ENCODE measurements at places on chromosomes 7 and 10.

- no peaks in the 10 kb centered on the region for H3K27me3 ChIP-seq
- no peak overlapping the region for H3K27ac ChIP-seq
- no peaks in the 10 kb centered on the region for H3K4me1 ChIP-seq
These were observed 66.0 kb upstream of the VIPR2 start for GRCh38 chr7:159210581-159211235.

DNA sequence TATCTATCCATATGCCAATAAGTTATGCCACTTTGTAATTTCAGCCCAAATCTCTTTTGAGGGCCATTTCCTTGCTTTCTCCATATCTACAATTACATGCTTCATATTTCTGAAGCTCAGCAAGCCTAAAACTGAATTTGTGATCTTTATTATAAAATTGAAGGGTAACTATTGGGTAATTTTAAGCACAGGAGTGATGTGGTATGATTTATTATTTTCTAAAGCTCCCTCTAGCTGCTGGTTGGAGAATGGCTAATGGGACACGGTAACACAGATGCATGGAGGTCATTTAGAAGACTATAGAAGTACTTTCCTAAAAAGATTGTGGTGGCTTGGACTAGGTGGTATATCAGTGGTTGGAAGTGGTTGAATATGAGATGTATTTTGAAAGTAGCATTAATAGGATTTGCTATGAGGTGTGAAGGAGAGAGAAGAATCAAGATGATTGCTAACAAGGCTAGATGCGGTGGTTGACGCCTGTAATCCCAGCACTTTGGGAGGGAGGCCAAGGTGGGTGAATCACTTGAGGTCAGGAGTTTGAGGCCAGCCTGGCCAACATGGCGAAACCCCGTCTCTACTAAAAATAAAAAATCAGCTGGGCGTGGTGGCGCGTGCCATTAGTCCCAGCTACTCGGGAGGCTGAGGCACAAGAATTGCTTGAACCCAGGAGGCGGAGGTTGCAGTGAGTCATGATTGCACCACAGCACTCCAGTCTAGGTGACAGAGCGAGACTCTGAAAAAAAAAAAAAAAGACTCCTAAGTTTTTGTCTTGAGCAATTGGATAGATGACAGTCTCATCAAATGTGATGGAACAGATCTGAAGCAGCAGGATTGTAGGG, 13.9 kb downstream of the KLHDC10 start:
- H3K27me3 ChIP-seq: no peaks in the 10 kb centered on the region
- H3K36me3 ChIP-seq: no peaks in the 10 kb centered on the region
- H3K27ac ChIP-seq: no peak overlapping the region
- DNase-seq: no peak
- no peak overlapping the region for H3K4me3 ChIP-seq

DNA sequence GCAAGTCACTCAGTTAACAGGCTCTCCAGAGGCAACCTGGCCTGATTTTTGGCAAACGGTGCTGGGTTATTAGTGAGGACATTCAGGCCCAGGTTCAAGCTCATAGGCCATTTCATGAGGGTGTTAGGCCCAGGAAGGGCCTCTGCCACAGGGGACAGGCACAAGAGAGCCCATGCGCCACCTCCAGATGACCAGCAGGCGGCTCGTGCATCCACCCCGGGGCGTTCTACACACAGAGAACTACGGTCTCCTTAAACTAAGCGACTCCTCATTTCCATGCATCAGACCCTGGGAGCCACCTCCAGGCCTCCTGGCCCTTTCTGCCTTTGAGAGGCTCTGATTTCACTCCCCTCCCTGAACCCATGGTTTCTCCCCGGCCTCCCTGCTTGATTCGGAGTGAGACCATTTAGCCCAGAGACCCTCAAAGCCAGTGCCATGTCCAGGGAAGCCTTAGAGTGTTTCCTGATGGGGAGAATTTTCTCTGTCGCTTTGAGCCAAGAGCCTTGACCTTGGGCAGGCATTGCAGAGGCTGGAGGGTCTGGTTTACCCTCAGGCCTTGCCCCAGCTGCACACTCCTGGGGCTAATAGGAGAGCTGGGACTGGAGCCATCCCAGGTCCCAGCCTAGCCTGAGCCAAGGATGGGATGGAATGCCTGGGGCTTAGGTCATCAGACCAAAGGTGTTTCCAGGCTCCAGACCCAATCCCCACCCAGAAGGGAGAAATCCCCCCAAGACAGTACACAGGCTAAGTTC, 188.0 kb downstream of the GRID1 start:
- no peaks in the 10 kb centered on the region for H3K36me3 ChIP-seq
- H3K27me3 ChIP-seq: no peaks in the 10 kb centered on the region
- no peaks in the 10 kb centered on the region for H3K4me1 ChIP-seq
- H3K27ac ChIP-seq: no peak overlapping the region
- H3K4me3 ChIP-seq: no peak overlapping the region

- H3K4me3 ChIP-seq: no peak overlapping the region
- DNase-seq: no peak
- no peaks in the 10 kb centered on the region for H3K4me1 ChIP-seq
- no peaks in the 10 kb centered on the region for H3K36me3 ChIP-seq
These were observed 48.1 kb downstream of the MYO3A start for GRCh38 chr10:25982107-25982506.

GRCh38 chr10:131242007-131242406, 69.5 kb downstream of the TCERG1L start:
- no peaks in the 10 kb centered on the region for H3K36me3 ChIP-seq
- H3K4me3 ChIP-seq: no peak overlapping the region
- no peaks in the 10 kb centered on the region for H3K27me3 ChIP-seq
- peak; percentile 27 for DNase-seq
- H3K4me1 ChIP-seq: no peaks in the 10 kb centered on the region

GRCh38 chr10:122465401-122466040, 4.2 kb downstream of the HTRA1 start:
- H3K4me3 ChIP-seq: no peak overlapping the region
- DNase-seq: no peak
- H3K4me1 ChIP-seq: peaks cover 11% of the 10 kb centered on the region
- no peak overlapping the region for H3K27ac ChIP-seq
- peaks cover 2% of the 10 kb centered on the region for H3K27me3 ChIP-seq

DNA sequence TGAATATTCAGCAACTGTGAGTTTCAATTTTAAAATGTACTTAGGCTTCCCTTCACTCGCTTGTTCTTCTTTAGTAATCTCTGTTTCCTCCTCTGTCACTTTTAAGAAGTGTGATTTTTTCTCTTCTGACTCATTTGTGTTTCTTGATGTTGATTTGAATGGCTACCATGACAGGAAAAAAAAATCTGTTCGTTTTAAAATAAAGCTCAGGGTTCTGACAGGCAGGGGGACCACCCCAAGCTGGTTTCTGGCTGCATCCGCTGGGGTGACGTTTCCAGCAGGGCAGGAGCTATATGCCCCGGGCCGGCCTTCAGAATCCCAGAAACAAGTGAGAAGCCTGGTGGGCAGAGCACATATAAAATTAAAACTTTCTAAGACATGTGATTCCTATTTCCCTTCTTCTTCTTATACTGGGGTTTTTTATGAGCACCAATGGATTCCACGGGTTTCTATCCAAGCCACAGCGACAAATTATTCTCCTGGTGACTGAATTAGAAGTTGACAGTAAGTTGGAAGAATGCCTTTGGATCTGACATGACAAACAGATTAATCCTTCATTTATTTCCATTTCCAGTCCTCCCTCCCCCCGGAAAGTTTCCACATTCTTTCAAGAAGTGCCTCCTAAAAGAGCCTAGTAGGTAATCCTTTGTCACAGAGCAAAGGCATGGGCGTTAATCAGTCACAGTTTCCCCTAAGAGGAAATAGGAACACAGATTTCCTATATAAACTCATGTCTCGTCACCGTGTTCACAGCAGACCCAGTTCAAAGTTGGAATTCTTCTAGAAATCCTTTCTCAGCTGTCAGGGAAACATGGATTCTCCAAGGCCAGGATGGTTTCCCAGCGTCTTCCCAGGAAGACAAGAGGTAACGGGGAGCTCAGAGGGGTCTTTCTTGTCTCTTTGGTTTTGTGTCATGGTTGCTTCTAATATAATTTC, 79.9 kb downstream of the PTPRE start:
- H3K36me3 ChIP-seq: no peaks in the 10 kb centered on the region
- no peaks in the 10 kb centered on the region for H3K27me3 ChIP-seq
- H3K4me1 ChIP-seq: no peaks in the 10 kb centered on the region
- DNase-seq: no peak
- no peak overlapping the region for H3K4me3 ChIP-seq

- H3K36me3 ChIP-seq: no peaks in the 10 kb centered on the region
- no peak for DNase-seq
- no peak overlapping the region for H3K4me3 ChIP-seq
These were observed 174.3 kb downstream of the NRP1 start for GRCh38 chr10:33160151-33160550.

DNA sequence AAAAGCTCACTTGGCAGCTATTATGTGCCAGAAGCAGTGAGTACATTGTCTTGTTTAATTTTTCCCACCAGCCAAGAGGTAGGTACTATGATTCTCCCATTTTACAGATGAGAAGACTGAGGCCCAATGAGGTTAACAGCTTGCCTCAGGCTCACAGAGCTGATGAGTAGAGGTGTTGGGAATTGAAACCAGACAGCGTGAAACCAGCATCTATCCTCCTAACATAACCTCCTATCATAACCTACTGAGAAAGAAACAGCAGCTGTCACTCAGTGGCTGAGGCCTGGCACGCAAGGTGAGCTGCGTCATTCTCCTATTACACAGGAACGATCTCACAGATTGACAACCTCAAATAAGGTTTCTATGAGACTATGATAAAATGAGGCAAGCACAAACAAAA, 6.2 kb downstream of the PYROXD2 start:
- no peaks in the 10 kb centered on the region for H3K27me3 ChIP-seq
- H3K27ac ChIP-seq: no peak overlapping the region
- no peaks in the 10 kb centered on the region for H3K36me3 ChIP-seq
- no peaks in the 10 kb centered on the region for H3K4me1 ChIP-seq

- no peaks in the 10 kb centered on the region for H3K4me1 ChIP-seq
- H3K27me3 ChIP-seq: no peaks in the 10 kb centered on the region
- H3K36me3 ChIP-seq: no peaks in the 10 kb centered on the region
These were observed 47.6 kb upstream of the RAPGEF5 start for GRCh38 chr7:22404421-22405023.

DNA sequence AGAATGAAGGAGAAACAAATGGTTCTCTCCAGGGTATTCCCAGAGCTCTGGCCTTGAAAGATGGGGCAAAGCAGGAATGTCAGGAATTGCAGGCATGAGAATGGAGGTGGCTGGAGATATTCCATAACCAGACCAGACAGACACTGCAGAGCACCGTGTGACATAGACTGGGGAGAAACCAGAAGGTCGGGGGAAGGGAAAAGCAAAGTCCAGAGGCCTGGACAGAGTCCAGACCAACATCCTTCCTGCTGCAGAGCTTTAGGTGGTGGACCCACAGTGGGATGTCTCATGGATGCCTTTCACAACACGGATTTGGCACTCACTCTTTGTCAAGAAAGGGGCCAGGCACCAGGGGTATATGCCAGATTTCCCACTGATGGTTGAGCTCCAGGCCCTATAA, 177.2 kb upstream of the INHBA start:
- DNase-seq: no peak
- no peak overlapping the region for H3K27ac ChIP-seq
- no peaks in the 10 kb centered on the region for H3K27me3 ChIP-seq
- no peaks in the 10 kb centered on the region for H3K36me3 ChIP-seq

DNA sequence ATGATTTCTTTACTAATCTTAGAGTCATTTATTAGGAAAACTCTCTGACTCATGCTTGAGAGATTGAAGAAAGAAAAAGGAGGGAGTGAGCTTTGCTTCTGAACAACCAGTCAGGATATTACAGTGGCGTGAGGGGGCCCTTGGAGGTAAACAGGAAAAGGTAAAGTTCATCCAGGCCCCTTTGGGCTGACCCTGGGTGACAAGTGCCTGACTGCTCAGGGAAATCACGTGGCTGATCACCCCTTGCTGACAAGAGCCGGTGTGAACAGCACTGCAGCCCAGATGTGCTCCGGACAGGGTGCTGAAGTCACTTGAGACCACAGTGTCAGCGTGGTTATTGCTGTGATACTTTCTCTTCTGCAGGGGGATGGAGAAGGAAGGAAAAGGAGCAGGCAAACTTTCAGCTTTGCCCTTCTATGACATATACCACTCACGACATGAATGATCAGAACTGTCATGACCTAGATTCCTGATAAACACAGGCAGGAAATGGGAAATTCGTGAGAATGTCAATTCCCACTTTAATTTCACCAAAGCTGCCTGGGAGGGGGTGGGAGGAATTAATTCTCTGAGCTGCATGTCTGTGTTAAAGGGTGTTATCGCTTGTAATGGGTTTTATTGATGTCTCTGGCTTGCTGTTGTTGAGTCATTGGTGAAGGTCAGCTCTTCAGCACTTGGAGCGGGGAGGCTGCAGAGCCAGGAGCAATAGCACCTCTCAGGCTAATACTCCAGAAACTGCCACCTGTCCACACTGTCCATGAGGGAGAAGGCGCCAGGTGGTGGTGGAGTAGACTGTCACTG, 139.8 kb upstream of the AOAH start:
- H3K4me3 ChIP-seq: no peak overlapping the region
- H3K27me3 ChIP-seq: no peaks in the 10 kb centered on the region
- H3K27ac ChIP-seq: no peak overlapping the region
- no peak for DNase-seq

DNA sequence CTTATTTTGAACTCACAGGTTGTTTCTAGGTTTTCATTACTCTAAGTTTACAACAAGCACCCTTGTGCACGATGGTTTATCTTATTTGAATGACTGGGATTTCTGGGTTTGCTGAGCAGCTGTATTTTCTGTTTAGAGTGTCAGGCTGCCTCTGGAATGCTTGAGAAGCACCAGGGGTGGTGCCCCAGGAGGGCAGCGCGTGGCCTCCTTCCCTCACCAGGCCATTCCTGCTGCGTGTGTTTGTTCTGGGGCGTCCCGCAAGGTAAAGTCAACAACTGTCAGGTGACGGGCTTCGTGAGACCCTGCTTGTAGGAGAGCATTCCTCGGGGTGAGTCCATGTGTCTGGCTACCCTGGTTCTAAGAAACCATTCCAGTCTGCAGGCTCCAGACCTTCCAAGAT, 54.9 kb downstream of the FAM171A1 start:
- DNase-seq: no peak
- H3K27ac ChIP-seq: no peak overlapping the region
- no peaks in the 10 kb centered on the region for H3K36me3 ChIP-seq

DNA sequence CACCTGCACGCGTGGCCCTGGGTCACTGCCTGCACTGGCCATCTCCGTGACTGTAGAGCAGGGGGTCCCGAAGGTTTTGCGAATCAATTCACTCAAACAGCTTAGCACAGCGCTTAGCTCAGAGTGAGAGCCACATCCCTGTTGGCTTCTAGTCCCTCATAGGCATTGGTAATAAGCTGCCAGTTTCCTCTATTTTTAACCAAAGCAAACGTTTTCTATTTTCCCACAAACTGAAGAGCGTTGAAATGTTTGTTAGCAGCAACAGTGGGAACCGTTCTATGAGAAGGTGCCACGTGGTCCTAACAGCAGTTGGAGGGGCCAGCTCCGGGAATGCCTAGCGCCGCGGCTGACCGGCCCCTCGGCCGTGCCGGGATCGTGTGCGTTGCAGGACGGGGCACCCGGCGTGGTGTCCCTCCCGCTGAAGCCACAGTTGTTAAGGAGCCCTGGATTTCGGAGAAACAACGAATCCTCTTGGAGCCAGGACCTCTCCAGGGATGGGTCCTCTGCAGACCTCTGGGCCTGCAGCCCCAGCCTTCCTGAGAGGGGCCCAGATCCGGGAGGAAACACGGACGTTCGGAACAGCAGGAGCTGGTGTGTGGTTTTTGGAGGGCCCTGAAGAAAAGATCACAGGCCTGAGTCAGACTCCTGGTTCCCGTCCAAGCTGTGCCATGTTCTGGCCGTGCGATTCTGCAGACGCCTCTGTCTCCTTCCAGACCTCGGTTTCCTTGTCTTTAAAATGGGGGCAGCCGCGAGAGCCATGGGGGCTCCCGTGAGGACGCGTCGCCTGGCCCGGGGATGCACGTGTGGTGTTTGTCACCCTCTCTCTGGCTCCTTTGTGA, 40.3 kb downstream of the FAM20C start:
- H3K36me3 ChIP-seq: no peaks in the 10 kb centered on the region
- H3K4me3 ChIP-seq: no peak overlapping the region
- DNase-seq: no peak
- H3K27me3 ChIP-seq: no peaks in the 10 kb centered on the region
- H3K4me1 ChIP-seq: no peaks in the 10 kb centered on the region

Measured in neuronal stem cell (in vitro differentiated cells).